Glomerular endothelial cell (primary cell): ENCODE measurements at places on chromosomes 3 and 15. TPM values are rescaled to one million over a fixed set of nuclear protein-coding genes. Genes with fewer than 3 reads are reported as not detected.

DNA sequence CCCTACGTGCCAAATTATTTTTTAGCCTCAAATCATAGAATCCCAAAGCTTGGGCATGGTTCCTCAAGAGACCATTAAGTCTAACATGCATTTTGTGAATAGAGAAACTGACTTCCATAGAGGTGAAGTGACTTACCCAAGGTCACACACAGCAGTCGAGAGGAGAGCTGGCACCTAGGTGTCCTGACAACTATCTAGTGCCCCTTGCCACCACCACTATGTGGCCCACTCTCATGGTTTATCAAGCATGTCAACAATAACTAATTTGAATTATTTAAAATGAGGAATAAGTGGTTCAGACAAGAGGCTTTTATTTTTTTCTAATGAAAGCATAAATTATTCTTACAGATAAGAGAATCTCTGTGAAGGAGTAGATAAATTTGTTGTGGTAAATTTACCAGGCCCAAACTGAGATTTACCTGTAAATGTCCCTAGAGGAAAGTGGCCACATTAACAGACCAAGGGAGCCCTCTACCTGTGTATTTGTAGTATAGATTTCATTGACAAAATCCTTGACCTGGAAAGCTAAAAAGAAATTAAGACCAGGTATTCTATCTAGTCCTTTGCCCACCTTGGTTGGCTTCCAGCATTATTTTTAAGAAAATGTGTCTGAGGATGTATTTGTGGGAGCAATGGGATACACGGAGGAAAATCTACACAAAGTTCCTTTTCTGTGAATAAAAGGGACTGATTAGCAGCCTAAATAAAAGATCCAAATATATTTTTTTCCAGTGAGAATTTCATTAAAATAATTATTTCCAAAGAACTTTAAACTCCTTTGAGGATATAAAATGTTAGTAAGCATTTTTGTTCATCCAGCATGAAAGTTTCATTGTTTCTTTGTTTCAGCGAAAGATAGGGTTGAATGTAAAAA is 49.1 kb downstream of the IQCH start:
- peak; percentile 12 for DNase-seq

- DNase-seq = no peak
These were observed 6.4 kb downstream of the SCN5A start for GRCh38 chr3:38643090-38643489.

DNA sequence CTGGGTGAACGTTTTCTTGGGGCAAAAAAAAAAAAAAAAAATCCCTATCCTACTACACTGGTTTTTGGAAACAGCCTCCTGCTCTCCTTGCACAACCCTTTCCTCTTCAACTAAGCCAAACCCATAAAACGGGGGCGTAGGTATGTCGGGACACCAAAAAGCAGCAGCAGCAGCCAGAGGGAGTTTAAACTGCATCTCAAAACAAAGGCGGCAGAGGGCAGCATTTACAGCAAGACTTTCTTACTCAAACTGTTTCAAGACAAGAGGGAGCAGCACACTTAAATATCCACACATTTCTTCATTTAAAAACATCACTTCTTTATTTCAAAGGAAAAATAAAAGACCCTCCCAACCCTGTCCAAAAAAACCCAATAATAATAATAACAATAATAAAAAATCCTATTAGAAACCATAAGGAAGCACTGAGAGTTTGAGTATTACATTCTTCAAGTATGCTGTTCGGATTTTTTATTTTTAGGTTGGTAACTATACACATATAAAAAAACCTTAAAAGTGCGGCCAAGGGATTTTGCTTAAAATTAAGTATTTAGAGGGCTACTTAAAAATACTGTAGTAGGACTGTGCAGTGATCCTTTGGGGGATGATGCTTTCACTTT is 43.9 kb upstream of the PLXND1 start:
- DNase-seq = no peak

DNA sequence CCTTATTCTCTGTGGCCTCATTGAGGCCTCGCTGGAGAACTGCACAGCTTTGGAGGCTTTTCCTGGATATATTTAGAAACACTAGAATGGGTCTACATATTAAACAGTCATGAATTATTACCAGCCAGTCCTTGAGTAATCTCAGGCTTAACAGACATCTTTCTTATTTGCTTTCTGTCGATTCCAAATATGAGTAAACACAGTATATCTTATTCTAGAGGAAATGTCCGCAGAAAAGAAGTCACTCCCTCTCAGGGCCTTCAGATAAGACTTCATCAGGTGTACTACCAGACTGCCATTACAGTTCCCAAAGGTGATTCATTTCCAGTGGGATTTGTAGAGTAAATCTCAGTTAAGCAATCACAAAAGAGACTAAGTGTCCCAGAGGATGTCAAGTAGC is 310.7 kb downstream of the RBMS3 start:
- no peak for DNase-seq

DNA sequence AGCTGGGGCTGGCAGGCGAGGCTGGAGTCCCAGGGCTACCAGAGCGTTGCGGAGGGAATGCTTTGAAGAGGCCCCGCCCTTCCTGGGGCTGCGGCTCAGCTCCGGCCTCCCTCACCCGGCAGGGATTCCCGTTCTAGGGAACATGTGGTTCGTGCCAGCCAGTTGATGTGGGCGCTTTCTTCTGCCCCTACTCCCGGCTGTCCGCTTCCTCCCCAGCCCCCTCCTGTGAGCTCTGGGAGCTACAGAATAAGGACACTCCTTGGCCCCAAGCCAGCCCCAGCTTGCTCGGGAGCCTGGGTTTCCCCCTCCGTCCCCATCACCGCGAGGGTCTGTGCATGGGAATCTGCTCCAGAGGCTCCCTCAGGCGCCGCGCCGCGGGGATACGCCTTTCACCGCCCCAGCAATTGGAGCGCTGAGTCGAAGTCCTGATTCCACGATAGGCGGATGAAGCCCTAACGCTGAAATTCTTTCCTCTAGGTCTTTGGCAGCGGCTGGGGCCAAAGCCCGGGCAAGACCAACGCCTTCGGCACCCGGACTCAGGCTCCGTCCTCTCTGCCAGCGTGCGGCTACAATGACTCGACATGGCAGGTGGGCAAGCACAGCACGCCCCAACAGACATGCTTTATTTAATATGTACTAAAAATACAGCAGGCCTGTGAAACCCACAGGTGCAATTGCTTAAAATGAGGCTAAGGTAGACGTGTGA is 69.5 kb downstream of the KLF15 start:
- no peak for DNase-seq

The ENTPD3 gene
- 0.24 TPM in 1 of 2 replicates, not detected in the other for total RNA-seq

DNA sequence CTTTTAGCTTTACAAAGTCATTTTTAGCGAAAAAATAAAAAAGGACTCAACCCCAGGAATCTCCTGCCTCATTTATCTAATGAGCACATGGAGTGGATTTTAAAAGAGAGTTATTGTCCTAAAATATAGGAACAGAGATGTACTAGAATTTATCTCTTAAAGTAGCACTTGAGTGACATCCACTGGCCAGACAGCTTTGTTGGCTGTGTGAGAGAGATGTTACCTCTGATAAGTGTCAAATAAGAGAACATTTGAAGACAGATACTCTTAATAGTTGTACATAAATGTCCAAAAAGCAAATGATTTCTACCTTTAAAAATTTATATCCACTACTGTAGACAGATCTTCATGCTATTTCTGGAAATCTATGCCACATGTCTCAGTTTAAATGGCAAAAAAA is 12.3 kb upstream of the MFSD1 start:
- DNase-seq = no peak

The SELENOS gene
- total RNA-seq = 61.9 and 102 TPM in 2 replicates

The MAP1A gene
- 9.4 and 10.8 TPM in 2 replicates for total RNA-seq
